NCI-H2029 (cell line): ENCODE measurements at places on chromosomes 16 and 17.

DNA sequence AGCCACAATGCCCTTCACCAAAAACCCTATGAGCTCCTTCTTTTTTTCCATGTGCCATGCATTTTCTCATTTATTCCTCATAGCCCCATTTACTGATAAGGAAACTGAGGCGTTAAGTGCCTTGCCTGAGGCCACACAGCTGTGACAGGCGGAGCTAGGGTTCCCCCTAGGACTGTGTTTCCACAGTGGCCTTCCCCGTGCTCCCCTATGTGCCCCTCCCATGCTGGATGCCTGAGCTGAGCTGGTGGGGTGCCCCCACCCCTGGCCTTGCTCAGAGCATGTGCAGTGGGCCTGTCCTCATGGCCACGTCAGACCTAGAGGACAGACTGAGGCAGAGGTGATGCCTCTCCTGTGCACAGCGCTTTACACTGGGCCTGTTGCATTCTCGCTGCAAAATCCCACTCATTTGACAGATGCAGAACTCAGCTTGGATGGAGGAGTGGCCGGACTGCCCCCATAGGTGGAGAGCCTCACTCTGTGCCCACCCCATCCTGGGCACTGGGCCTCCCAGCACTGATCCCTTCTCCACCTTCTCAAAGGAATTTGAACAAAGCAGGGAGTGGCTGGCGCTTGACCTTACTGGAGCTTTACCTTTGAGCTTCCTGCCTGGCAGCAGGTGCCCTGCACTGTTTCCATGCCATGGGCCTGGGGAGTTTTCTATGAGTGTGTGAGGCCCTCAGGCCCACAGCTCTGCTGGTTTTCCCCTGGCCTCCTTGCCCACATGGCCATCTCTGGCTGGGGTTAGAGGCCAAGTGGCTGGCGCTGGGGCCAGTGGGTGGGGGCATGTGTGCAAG, 2.6 kb downstream of the MAP2K3 start:
- no peak for DNase-seq

DNA sequence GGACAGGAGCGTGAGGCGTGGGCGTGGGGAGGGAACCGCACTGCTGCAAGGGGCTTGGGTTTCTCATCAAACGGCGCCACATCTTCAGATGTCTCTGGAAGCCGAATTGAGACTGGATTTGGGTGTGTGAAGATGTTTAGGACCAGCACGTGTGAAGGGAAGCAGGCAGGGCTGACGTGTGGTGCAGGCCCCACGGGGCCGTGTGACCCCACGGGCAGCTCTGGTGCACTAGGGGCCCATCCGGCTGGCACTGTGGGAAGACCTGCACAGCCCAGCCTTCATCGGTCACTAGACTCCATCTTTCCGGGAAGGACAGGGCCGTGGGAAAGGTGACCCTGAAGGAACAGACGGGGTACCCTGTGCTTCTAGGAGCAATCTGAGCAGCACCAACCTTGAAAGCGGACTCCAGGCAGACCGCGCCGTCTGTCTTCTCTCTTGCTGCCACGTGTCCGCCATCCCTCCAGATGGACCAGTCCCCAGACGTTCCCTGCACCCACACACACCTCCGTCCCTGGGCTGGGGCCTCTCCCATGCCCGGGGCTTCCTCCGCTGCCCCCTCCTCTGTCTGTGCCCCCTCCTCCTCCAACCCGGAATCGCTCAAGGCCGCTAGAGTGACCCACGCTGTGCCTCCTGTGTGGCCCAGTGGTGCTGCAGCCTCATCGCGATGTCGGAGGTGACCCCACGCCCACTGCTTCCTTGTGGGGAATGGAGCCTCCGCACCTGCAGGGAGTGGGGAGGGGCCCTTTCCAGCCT, 23.4 kb upstream of the CBFA2T3 start:
- no peak for DNase-seq

- no peak for DNase-seq
Observed at GRCh38 chr16:65657071-65657494, 535.2 kb upstream of the CDH11 start.

DNA sequence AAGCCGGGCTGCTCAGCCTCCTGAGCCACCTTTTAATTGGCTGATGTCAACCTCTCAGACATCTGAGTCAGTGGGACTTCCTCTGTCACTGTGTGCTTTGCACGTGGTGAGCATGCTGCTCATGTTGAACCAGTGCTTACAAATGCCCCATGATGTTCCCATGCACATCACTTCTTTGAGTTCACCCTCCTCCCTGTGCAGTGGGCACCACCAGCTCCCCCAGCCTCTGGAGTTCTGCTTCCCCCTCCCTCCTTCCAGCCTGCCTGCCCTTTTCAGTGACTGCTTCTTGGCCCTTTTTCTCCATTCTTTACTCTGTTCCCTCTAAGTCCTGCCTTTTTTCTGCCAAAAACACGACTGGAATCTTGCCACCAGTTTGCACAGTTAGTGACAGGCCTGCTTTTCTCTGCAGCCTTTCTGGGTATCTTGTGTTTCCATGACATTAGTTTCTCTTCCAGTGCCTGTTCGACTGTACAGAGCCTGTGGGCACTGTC, 41.6 kb downstream of the USP10 start:
- no peak for DNase-seq

DNA sequence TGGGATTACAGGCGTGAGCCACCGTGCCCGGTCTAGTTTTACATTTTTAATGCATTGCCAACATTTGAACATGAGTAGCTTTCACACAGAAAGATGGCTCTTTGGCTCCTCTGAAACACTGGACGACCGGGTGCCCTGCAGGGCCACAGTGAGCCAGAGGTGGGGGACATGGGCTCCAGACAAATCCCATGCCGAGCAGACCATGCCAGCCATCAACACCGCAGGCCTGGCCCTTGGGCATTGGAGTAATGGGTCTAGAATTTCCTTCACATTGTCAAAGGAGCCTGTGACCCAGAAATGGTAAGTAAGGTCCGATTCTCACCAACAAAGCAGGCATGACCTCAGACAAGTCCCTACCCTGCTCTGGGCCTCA, 21.4 kb upstream of the MPRIP start:
- no peak for DNase-seq

DNA sequence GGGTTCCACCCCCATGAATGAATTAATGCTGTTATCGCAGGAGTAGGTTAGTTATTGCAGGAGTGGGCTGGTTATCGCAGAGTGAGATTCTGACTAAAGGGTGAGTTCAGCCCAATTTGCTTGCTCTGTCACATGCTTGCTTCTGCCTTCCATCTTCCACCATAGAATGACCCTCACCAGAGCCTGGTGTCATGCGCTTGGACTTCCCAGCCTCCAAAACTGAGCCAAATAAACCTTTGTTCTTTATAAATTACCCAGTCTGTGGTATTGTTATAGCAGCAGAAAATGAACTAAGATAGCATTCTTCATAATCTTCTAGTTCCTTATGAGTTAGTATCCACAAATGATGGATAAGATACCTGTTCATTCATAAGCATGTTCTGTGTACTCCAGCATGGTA, 235.1 kb upstream of the TBX2 start:
- no peak for DNase-seq

- no peak for DNase-seq
Observed at GRCh38 chr17:48055531-48056245, 7.5 kb downstream of the NFE2L1 start.

- no peak for DNase-seq
Observed at GRCh38 chr16:2004795-2005517, 4.7 kb downstream of the ZNF598 start.

DNA sequence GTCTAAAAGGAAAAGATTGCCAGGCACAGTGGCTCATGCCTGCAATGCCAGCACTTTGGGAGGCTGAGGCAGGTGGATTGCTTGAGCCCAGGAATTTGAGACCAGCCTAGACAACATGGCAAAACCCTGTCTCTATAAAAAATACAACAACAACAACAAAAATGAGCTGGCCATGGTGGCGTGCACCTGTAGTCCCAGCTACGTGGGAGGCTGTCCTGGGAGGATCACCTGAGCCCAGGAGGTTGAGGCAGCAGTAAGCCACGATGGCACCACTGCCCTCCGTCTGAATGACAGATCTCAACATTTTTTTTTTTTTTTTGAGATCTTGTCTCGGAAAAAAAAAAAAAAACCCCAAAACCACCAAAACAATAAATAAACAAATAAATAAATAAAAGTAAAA, 28.1 kb upstream of the ATP2A3 start:
- no peak for DNase-seq

GRCh38 chr16:28280881-28281836, 11.2 kb upstream of the SBK1 start:
- DNase-seq: no peak

GRCh38 chr17:35491417-35491816, 42.9 kb upstream of the SLFN13 start:
- DNase-seq: no peak

GRCh38 chr17:75828741-75829140, 15.5 kb downstream of the UNC13D start:
- no peak for DNase-seq

- DNase-seq: no peak
Observed at GRCh38 chr16:50448522-50448921, 79.7 kb upstream of the BRD7 start.

- no peak for DNase-seq
Observed at GRCh38 chr17:21282231-21282630, 2.3 kb upstream of the MAP2K3 start.

DNA sequence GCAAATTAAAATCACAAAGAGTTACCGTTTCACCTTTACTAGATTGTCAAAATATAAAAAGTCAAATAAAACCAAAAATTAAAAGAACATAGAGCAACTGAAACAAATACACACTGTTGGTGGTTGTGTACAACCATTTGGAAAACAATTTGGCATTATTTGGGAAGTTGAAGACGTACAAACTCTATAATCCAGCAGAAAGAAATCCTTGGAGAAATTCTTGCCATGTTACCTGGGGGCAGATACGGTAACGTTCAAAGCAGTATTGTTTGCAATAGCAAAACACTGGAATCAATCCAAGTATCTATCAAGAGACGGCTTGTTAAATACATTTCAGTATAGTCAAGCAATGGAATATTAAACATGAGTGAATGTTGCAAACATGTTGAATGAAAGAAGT, 56.7 kb downstream of the TBX4 start:
- DNase-seq: no peak

GRCh38 chr17:82831041-82831817, 8.6 kb downstream of the ZNF750 start:
- no peak for DNase-seq

GRCh38 chr16:83586461-83587200, 221.1 kb upstream of the HSBP1 start:
- no peak for DNase-seq

GRCh38 chr17:27502526-27503324, 46.5 kb downstream of the KSR1 start:
- DNase-seq: no peak

GRCh38 chr17:21453144-21453898, 77.2 kb downstream of the KCNJ12 start:
- DNase-seq: no peak

- no peak for DNase-seq
Observed at GRCh38 chr17:33583518-33584417, 290.7 kb upstream of the ASIC2 start.

DNA sequence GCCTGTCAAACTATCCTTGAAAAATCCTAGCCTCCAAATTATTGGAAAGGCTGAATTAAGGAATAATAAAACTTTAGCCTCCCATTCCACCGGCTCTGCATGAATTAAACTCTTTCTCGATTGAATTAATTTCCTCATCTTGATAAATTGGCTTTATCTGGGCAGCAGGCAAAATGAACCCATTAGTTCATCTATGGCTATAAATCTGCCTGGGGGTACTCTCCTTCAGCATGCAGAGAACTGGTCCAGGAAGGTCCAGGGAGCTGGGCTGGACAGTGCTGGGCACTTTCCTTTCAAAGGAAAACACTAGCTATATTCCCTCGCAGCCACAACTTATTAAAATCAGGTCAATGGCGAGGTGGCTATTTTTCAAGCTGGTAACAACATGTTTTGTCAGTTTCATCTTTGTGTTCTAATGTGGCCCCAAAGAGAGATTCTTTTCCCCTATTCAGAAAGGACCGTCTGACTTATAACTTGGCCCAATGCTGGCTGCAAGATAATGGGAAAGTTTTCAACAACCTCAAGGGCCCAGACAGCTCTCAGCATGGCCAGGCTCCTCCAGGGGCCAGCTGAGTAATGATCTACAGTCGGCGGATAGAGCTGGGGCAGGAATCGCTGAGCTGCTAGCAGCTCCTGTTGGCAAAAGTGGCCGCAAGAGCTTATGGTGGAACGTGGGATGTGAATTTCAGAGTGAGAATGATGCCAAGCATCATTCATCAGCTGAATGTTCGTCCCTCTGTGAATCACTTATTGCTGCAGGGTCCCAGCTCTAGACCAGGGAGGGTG, 326.9 kb downstream of the SLC39A11 start:
- no peak for DNase-seq

- DNase-seq: no peak
Observed at GRCh38 chr16:69793526-69793925, 31.4 kb downstream of the WWP2 start.

GRCh38 chr16:75764154-75764768, 38.0 kb upstream of the CPHXL start:
- DNase-seq: peak; percentile 6

- DNase-seq: no peak
Observed at GRCh38 chr16:64162613-64163375, 959.1 kb downstream of the CDH11 start.

DNA sequence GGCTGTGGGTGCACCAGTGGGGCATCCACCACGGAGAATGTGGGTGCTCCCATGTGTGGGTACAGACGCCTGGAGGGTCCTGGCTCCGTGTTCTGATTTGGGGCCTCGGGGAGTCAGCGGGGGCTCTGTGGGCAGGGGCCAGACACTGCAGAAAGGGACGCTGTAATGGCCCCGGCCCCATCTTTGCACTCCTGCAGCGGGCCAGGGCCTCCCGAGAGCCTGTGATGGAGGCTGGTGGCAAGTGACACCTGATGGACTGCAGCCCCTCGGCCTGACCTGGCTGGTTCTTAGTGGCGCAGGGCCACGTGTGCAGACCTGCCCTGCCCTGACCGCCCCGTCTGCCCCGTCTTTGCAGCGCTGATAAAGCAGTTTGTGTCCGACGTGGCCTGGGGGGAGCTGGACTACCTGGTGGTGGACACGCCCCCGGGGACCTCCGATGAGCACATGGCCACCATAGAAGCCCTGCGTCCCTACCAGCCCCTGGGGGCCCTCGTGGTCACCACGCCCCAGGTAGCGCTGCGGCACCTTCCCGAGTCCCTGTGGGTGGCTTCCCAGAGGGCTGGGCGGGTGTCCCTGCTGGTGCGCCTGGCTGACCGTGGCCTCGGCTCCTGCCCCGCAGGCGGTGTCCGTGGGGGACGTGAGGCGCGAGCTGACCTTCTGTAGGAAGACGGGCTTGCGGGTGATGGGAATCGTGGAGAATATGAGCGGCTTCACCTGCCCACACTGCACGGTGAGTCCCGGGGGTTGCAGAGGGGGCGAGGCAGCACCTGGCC, 4.7 kb downstream of the NUBP2 start:
- DNase-seq: no peak
